ENCODE measurements at places on chromosomes 12 and 14.

DNA sequence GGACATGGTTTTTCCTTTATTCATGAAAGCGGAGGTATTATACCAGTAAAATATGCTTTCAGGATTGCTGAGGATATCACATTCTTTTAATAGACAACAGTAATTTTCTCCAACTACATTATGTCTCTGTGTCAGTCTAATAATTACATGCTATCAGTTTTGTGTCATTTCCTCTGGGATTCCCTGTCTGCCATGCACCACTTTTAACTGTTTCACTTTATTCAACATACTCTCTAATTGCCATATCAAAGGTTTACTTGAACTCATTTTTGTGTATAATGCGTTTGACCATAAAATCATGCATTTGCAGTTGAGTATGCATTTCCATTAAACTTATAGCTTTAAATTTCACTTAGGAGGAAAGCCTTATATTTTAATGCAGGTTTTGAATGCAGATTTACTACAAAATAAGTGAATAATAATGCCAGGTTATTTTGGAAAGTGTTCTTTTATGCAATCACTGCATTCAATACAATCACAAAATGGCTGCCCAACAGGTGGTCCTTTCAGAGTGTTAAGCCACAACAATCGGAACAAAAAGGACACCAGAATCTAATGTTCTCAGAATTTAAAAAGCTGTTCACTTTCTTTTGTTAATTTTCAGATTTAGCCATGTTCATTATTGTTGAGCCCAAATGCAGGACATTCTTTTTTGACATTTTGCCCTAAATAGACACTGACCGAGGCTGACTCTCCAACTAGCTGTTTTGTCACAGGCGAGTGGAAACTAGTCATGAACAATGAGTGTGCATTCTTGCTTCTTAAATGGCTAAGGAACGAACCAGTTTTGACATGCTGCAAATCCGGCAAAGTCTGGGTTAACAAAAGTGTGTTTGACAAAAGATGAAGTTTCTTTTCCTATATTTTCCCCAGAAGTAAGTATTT is 40.9 kb downstream of the MBIP start:
- DNase-seq, result no peak

DNA sequence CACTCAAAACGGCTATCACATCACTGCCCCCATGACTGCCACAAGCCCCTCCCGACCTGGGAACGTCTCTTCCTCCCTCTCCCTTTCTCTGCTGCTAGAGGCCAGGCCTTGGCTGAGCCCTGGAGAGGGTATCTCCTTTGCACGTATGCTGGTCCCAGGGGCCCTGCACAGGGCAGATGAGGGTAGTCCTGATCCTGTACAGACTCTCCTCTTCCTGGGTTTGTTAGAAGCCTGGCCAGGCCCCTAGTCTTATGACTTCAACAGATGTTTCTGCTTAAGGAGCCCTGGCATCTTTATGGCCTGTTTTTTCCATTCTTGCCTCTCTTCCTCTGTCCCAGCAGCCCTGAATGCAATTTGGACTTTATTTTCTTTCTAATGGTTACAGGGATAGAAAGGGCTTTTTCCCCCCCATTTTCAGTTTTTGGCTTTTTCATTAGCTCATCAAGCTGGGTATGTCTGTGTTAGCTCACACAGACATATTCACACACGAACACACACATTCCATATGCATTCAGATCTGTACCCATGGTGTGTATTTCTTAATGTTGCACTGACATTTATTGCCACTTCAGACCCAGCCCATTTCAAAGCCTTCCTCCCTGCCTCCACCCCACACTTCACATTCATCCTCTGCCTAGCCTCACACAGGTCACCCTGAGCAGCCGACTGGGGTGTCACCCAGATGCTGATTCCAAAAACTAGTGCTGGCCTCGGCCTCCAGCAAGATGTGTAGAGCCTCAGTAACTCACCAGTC is 203.2 kb downstream of the ZFP36L1 start:
- no peak for DNase-seq

- DNase-seq, result no peak
These were observed 123.5 kb downstream of the CALM1 start for GRCh38 chr14:90520326-90520725.

GRCh38 chr12:72313806-72314205 is 41.6 kb downstream of the TRHDE start:
- DNase-seq, result no peak

GRCh38 chr12:5796171-5796958 is 148.7 kb downstream of the ANO2 start:
- peak; percentile 55 for DNase-seq

DNA sequence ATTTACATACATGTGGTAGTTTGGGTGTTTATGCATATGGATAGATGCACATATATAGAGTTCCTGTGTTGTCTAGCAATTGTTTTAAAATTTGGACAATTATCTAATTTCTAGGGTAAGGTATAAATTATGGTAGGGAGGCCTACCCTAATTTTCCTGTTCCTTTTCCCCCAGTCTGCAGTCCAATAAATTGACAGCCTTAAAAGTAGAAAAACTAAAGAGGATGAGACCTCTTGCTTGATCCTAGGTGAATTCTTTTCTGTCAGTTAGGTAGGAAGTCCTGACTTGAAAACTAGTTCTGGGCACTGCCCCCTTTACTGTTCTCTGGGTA is 2.1 kb upstream of the CDKN1B start:
- DNase-seq, result no peak

- no peak for DNase-seq
These were observed 279.6 kb upstream of the TMEM132C start for GRCh38 chr12:127987199-127987901.

DNA sequence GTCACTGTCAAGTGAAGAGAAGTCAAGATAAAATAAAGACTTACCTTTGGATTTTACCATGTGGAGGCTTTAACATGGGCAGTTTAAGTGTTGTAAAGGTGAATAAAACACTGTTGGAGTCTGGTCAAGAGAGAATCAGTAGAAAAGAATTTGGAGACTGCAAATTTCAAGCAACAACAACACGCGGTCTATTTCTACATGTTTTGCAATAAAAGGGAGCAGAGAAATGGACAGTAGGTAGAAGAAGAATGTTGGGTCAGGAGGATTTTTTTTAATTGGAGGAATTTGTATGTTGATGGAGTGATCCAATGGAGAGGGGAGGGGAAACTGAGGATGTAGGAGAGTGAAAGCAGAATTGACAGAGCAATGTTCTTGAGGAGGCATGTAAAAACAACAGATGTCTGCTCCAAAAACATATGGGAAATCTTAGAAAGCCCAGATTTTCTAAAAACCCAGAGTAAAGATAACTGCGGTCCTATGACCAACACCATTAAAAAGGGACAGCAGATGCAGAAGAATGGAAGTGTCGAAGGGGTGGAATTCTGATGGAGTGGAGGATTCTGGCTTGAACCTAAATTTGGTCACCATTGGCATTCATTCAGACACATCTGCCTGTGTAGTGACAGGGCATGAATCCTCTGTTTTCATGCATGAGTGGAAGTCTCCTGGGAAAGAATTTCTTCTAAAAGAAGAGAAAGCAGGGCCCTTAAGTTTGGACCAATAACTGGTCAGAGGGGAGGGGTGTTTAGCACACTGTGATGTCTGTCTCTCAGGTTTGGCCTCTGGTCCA is 68.0 kb upstream of the OSBPL8 start:
- no peak for DNase-seq

- DNase-seq, result no peak
These were observed 799.7 kb downstream of the DIO2 start for GRCh38 chr14:79411403-79412174.

DNA sequence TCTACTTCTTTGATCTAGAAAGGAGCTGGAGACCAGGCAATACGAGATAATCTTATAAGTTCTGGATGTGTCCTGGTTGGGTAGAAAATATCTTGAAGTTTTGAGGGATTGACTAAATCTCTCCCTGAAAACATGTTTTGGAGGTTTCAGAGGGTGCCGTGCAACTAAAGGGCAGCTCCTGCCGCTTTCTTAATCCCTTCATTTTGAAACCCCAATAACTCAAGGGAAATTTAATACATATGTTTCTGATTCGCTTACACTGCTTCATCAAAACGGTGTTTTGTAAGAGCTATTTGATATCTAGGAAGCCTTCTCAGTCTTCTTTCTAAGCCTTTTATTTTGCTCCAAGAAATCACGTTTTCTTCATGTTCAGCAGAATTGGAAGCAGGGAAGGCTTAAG is 129.0 kb downstream of the ASCL1 start:
- no peak for DNase-seq

GRCh38 chr14:63678536-63678935 is 36.9 kb upstream of the WDR89 start:
- no peak for DNase-seq

GRCh38 chr12:53495903-53496751 is 3.1 kb downstream of the MAP3K12 start:
- no peak for DNase-seq

DNA sequence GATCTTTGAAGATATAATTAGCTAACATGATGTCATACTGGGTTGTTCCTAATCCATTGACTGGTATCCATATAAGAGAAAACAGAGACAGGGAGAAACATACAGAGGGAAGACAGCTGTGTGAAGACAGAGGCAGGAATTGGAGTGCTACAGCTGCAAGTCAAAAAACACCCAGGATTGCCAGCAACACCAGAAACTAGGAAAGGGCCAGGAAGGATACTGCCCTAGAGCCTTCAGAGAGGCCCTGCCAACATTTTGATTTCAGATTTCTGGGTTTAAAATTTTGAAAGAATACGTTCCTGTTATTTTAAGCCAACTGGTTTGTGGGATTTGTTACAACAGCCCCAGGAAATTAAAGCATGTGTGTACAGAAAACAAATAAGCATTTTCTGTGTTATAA is 473.7 kb upstream of the FLRT2 start:
- no peak for DNase-seq

GRCh38 chr12:94112121-94112520 is 36.3 kb upstream of the PLXNC1 start:
- no peak for DNase-seq

DNA sequence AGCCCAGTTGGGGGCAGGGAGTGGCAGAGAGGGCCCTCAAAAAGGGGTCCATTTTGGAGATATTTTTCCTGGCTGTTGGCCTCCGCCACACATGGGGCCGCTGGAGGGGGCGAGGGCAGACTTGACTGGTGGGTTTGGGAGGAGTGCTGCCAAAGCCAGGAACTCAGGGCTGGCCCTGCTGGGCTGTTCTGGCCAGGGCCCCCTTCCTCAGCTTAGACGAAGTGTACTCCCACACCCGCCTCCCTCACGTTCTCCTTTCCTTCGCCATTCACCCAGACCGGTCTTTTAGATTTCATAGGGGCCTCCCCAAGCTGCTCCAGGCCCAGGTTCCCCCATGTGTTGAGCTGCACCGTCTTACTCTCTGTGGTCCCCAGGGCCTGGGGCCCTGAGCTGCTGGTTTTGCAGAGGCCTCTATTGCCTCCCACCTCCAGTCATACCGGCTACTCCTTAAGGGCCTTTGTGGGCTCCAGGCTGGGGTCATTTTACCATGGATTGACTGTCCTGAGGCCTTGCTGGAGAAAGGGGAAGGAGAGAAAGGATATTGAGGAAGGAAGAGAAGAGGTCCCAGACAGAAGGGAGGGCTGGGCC is 1.3 kb downstream of the KRT7 start:
- no peak for DNase-seq

DNA sequence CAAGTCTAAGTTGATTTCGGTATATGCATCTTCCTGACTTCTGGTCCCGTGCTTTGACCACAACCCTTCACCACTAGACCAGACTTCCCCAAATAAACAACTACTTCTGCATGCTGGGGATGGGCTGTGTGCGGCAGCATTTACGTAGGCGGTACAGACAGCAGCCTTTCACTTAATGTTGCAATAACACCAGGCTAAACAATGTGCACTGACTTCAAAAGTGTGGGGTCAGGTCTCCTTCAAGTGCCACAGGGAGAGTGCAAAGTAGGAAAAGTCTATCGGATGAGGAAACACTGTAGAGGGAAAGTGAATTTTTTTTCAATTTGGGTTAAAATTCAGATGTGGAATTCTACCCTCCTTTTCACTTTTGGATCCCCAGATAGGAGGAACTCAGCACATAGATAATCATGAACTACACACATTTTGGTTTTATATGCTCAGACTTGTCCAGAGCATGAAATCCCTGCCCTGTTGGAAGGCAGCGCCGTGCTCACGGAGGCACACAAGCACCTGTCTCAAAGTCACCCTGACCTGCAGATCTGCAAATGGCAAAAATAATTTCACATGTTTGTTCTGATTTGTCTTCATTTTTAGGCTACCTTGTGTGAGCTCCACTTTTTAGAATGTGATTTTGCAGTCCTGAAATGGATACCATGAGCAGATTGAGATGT is 3.6 kb upstream of the FOS start:
- DNase-seq, result no peak

DNA sequence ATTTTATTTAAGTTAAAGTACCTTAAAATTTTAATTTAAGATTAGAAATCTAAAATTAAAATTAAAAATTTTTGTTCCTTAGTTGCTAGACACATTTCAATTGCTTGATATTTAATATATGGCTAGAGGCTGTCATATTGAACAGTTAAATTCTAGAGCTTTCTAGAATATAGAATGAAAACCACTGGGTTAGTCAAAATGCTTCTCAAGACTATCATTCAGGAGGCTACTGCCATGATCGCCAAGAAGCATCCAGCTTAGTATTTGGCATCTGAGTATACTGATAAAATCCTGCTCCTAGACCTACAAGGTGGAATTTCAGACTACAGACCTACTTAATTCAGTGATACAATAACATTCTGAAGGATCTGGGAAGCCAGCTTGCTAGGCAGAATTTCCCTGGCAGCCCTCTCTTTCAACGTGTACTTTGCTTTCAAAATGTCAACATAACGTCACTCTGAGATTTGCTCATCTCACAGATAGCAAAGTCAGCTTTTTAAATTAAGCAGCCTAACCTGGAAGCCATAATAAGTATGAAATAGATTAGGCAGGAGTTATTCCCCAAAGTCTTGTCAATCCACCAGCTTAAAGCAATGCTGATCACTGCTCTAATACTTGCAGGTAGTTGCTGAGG is 525.8 kb downstream of the FSCB start:
- no peak for DNase-seq

- no peak for DNase-seq
These were observed 26.8 kb downstream of the PCNX1 start for GRCh38 chr14:70934084-70934483.

- peak; percentile 98 for DNase-seq
These were observed at the start of gene VAMP1 for GRCh38 chr12:6470375-6471163. Gene VAMP1, minus strand, starts transcription at chr12:6470677. Its CDS starts 146 bp downstream, at chr12:6470531.

DNA sequence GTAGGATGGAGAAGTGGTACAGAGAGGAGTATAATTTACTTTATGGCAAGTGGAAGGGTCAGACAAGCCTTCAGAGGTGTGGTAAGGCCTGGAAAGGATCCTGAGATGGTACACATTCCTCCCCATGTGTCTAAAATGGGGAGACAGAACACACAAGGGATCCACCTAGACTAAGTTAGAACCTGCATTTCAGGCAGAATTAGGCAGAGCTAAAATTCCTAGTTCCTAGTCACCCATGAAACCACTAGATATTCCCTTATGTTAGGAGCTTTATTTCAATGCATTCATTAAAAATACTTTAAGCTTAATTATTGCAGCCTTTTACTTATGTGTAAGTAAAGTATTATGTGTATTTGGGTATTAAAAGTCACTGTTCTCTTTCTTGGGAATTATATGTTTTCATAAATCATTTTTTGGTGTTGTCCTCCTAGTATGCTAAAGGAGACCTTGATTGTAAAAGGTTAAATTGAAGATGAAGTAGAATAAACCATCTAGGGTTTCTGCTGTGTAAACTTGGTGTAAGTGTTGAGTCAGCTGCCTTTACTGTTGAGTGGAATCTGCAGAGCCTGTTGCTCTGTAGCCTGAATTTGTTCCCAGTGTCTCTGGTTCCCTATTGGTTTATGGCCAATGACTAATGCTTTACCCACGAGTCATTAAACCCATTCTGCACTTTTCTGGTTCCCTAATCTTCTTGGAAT is 423.2 kb downstream of the ATP23 start:
- no peak for DNase-seq

- DNase-seq, result no peak
These were observed 216.2 kb upstream of the CAND1 start for GRCh38 chr12:67052981-67053380.

All from activated CD8-positive, alpha-beta memory T cell treated with anti-CD3 and anti-CD28 coated beads, Interleukin-2, amount 50 U/mL, for 48 hours (primary cell).